ENCODE measurements at places on chromosomes 1 and 21. TPM values are rescaled to one million over a fixed set of nuclear protein-coding genes. Genes with fewer than 3 reads are reported as not detected.

The PCBP3 gene
- total RNA-seq: 1.2 TPM

The LBR gene
- 18.9 TPM for total RNA-seq

The OR2T35 gene
- total RNA-seq: not detected

The GBP7 gene
- total RNA-seq: not detected

The NR5A2 gene
- total RNA-seq: 11.5 TPM

The PCP4L1 gene
- total RNA-seq: not detected

The PRDM2 gene
- 25.3 TPM for total RNA-seq

The DHDDS gene
- total RNA-seq: 55.7 TPM

The WNT3A gene
- total RNA-seq: not detected

The NCMAP gene
- total RNA-seq: not detected

The LMX1A gene
- not detected for total RNA-seq

The NUP210L gene
- total RNA-seq: 0.09 TPM

The INAVA gene
- total RNA-seq: not detected

The TBX19 gene
- not detected for total RNA-seq

The PTAFR gene
- 0.65 TPM for total RNA-seq

The FCGR3B gene
- not detected for total RNA-seq

The NBPF10 gene
- total RNA-seq: 3.7 TPM

The RIPK4 gene
- 0.45 TPM for total RNA-seq

The CAPN9 gene
- total RNA-seq: not detected

The PBX1 gene
- total RNA-seq: 95.6 TPM

The HNRNPCL4 gene
- total RNA-seq: not detected

The OR2M3 gene
- total RNA-seq: not detected

The RIMS3 gene
- total RNA-seq: 0.36 TPM

The AMY1A gene
- total RNA-seq: not detected

The PLA2G2C gene
- total RNA-seq: not detected

The COL16A1 gene
- 133 TPM for total RNA-seq

The LEFTY1 gene
- not detected for total RNA-seq

The PRAMEF6 gene
- total RNA-seq: not detected

The APOBEC4 gene
- total RNA-seq: not detected

The CAPN8 gene
- total RNA-seq: not detected

The TACSTD2 gene
- total RNA-seq: 0.36 TPM

The PDC gene
- total RNA-seq: 0.27 TPM

The CCDC18 gene
- total RNA-seq: 16.0 TPM

The F5 gene
- 0.16 TPM for total RNA-seq

The IL22RA1 gene
- total RNA-seq: 0.09 TPM

The COL24A1 gene
- total RNA-seq: 0.27 TPM

The OR10Z1 gene
- total RNA-seq: not detected

The CFAP298 gene
- total RNA-seq: 14.1 TPM

The NECAP2 gene
- 71.5 TPM for total RNA-seq

The SERTAD4 gene
- 16.7 TPM for total RNA-seq

The AADACL3 gene
- not detected for total RNA-seq

The SMIM11 gene
- 1.9 TPM for total RNA-seq

The SPATA17 gene
- 1.8 TPM for total RNA-seq

The CDA gene
- not detected for total RNA-seq

The TMPRSS2 gene
- not detected for total RNA-seq

The NEGR1 gene
- total RNA-seq: 20.7 TPM

All from fibroblast of the aortic adventitia (primary cell).